SJSA1 (cell line): ENCODE measurements at places on chromosomes 1 and 21. TPM values are rescaled to one million over a fixed set of nuclear protein-coding genes. Genes with fewer than 3 reads are reported as not detected.

- peaks cover 11% of the 10 kb centered on the region for H3K4me1 ChIP-seq
- no peak for DNase-seq
- no peak overlapping the region for H3K4me3 ChIP-seq
- no peak overlapping the region for H3K27ac ChIP-seq
- H3K27me3 ChIP-seq, result no peaks in the 10 kb centered on the region
These were observed 21.5 kb downstream of the DPH5 start for GRCh38 chr1:101004061-101004460.

SERTAD4 gene
- total RNA-seq, result 4.8 and 6.6 TPM in 2 replicates

DNA sequence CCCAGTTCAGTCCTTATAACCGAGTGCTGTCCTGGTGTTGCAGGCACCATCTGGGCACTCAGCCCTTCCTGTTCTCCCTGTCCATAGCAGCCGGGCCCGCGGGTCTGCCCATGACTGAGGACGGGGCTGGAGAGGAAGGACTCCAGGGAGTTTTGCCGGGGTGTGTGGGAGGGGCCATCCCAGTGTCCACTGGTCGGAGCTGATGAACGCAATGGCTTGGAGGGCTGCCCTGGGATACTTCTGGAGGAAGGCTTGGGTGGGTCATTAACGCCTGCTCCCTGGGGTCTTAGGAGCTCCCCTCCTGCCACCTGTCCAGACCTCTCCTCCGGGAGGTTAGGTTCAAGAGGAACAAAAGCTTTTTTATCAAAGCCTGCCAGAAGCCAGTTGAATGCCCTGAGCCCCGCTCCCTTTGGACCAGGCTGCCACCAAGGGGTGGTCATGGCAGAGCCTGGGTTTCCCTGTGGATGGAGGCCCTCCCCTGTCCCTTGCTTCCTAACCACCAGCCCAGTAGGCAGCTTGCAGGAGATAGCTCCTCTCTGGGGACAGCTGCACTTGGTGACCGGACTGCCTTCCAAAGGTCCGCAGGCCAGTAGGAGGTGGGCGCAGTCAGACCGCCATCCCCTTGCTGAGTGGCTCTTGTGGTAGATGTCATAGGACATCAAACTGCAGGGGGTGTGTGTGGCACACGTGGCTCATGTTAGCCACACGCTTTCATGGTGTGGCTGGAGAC, 61.3 kb downstream of the TRIM11 start:
- no peaks in the 10 kb centered on the region for H3K27me3 ChIP-seq
- DNase-seq, result no peak
- no peaks in the 10 kb centered on the region for H3K36me3 ChIP-seq
- no peak overlapping the region for H3K27ac ChIP-seq
- no peaks in the 10 kb centered on the region for H3K4me1 ChIP-seq

DNA sequence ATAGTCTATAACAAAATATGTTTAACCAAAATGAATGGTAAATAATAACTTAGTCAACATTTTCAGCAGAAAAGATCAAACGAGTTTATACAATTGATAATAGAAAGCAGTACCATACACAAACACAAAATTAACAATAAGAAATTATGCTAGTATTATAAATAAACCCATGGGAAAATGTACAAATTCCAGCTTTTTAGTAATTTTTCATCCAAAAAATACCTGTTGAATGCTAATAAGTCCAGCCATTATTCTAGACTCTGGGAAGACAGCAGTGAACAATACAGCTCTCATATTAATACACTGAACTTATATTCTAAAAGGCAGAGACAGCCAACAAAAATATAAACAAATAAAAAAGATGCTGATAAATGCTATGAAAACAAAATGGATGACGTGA, 66.3 kb downstream of the AKT3 start:
- H3K27ac ChIP-seq, result no peak overlapping the region
- H3K27me3 ChIP-seq, result no peaks in the 10 kb centered on the region
- H3K36me3 ChIP-seq, result peaks cover 6% of the 10 kb centered on the region; the same call in 1 of the 2 replicates
- H3K4me3 ChIP-seq, result no peak overlapping the region

GRCh38 chr1:91734761-91735160, 151.2 kb downstream of the TGFBR3 start:
- no peaks in the 10 kb centered on the region; the same call in 1 of the 2 replicates for H3K36me3 ChIP-seq
- H3K4me1 ChIP-seq, result peaks cover 61% of the 10 kb centered on the region
- H3K27me3 ChIP-seq, result no peaks in the 10 kb centered on the region
- no peak overlapping the region for H3K4me3 ChIP-seq
- DNase-seq, result no peak
- H3K27ac ChIP-seq, result no peak overlapping the region

GRCh38 chr1:232795497-232796053, 9.6 kb upstream of the MAP10 start:
- DNase-seq, result no peak
- H3K4me3 ChIP-seq, result no peak overlapping the region
- H3K27ac ChIP-seq, result no peak overlapping the region
- no peaks in the 10 kb centered on the region for H3K4me1 ChIP-seq
- no peaks in the 10 kb centered on the region for H3K36me3 ChIP-seq

GRCh38 chr1:76053021-76053420, 21.5 kb upstream of the ST6GALNAC3 start:
- H3K36me3 ChIP-seq, result no peaks in the 10 kb centered on the region
- no peaks in the 10 kb centered on the region for H3K4me1 ChIP-seq
- H3K4me3 ChIP-seq, result no peak overlapping the region

GRCh38 chr1:199574950-199575349, 452.6 kb upstream of the NR5A2 start:
- no peak overlapping the region for H3K27ac ChIP-seq
- H3K36me3 ChIP-seq, result no peaks in the 10 kb centered on the region
- H3K4me1 ChIP-seq, result no peaks in the 10 kb centered on the region
- DNase-seq, result no peak
- H3K27me3 ChIP-seq, result no peaks in the 10 kb centered on the region

DNA sequence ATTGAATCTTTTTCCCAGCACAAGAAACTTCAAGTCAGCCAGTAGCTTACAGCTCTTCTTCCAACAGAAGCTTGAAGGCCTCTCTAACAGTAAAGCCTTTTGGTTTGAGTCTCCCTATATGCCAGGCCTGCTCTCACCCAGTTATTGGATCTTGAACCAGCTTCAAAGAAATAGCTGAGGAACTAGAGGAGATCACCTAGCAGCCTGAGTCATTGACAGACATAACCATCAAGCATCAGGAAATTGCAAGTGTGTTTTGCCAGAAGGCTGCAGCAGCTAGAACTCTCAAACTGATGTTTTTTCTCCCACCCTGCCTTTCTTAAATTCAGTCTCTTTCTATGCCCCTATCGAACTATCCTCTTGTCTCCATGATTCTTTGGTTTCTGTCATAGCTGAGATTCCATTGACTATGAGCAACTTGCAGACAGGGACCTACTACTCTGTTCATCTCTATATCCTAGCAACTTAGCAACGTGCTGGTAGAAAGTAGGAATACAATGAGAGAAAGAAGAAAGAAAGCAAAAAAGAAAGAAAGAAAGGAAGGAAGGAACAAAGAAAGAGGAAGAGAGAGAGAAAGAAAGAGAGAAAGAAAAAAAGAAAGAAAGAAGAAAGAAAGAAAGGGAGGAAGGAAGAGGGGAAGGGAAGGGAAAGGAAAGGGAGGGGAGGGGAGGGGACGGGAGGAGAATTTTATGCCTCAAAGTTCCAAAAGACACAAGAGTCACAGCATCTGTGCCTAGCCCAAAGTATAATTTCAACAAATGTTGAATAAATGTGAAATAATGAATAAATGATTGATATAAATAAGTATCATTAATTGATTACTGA, 60.0 kb upstream of the FGGY start:
- H3K27me3 ChIP-seq, result no peaks in the 10 kb centered on the region
- no peaks in the 10 kb centered on the region for H3K36me3 ChIP-seq
- H3K27ac ChIP-seq, result no peak overlapping the region
- H3K4me3 ChIP-seq, result no peak overlapping the region
- DNase-seq, result no peak

PPT1 gene
- total RNA-seq, result 85.2 and 109 TPM in 2 replicates

GRCh38 chr21:29351691-29352090, 53.0 kb downstream of the BACH1 start:
- H3K4me3 ChIP-seq, result no peak overlapping the region
- no peaks in the 10 kb centered on the region for H3K27me3 ChIP-seq
- peak; percentile 57 for DNase-seq
- H3K4me1 ChIP-seq, result peaks cover 40% of the 10 kb centered on the region
- peaks cover 44% of the 10 kb centered on the region for H3K36me3 ChIP-seq
